Adipocyte (in vitro differentiated cells): ENCODE measurements at places on chromosomes 12 and 14.

DNA sequence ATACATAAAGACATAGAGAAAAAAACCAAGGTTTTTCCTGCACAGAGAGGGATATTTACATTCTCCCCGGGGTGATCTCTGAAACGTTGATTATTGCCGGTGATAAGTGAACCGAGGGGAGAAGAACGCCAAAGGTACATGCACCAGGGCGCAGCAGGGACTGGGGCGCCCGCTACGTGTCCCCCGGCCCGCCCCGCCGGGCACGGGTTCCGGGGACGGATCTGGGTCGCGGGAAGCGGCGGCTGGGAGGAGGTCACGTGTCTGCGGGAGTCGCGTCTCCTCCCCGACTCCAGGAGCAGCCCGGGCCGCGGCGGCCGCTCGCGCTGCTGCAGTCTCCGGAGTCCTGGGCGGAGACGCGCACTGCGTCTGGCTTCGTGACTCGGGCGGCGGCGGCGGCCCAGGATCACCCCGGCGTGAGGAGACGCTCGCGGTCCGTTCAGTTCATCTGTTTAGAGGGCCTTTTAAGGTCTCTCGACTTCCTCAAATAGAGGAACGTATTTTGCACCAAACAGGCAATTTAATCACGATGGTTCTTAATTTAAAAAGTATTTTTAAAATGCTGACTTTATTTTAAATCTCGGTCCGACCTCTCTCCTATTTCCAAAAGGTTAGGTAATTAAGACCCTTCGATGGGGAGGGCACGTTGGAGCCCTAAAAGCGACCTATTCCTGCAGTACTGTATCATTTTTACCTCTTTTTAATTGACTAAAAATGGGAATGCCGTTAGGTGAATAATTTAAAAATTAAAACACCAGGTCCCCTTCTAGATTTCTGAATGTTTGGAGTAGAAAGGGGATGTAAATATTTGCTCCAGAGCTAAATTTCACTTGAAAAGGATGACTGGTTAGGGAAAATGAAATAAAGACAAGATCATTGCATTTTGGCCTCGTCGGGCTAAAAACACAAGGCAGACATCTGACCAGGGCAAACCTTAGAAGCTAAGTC lies 1.8 kb upstream of the BHLHE41 start:
- peak; percentile 96 for DNase-seq

- no peak for DNase-seq
These were observed 34.0 kb downstream of the VCPKMT start for GRCh38 chr14:50082308-50082742.

DNA sequence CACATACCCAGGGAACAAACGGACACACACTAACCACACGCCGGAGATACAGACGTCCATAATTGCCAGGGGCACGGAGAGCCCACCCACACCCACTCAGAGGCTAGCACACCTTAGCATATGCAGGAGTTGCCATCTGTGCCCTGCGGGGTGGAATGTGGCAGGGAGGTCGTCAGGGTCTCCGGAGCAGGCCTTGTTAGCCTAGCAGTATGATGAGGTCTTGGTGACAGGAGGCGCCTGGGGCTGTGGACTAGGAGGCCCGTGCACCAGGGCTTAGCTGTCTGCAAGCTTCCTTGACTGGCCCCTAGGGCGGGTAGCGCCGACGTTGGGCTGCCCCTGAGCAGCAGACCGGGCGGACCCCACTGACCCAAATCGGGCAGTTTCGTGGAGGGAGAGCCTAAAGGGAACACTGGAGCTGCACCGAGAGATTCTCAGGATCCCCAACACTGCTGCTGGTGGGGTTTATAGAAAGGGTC lies 10.0 kb downstream of the STAC3 start:
- peak; percentile 52 for DNase-seq

DNA sequence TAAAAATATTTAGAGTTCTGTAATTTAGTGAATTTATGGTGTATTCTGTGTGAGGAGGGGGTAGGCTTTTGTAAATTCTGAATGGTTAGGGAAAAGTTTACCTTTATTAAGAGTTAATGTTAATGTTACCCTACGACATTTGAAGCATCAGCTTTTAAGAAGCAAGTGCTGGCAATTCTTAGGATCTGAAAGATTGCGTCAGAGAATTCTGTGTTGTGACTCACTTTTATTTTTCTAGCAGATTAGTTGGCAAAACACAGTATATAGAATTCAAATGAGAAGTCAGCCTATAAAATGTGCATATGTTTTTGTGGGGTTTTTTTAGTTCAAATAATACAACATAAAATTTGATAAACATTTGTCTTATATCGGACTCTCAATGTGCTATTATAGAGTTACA lies 97.6 kb downstream of the RAD52 start:
- DNase-seq, result peak; percentile 92

GRCh38 chr14:76377735-76378074 lies 1.8 kb downstream of the ESRRB start:
- no peak for DNase-seq

GRCh38 chr12:54038871-54039414 lies 6.1 kb downstream of the HOXC5 start:
- DNase-seq, result no peak

GRCh38 chr14:93941293-93941910 lies 14.3 kb downstream of the FAM181A start:
- peak; percentile 82 for DNase-seq

DNA sequence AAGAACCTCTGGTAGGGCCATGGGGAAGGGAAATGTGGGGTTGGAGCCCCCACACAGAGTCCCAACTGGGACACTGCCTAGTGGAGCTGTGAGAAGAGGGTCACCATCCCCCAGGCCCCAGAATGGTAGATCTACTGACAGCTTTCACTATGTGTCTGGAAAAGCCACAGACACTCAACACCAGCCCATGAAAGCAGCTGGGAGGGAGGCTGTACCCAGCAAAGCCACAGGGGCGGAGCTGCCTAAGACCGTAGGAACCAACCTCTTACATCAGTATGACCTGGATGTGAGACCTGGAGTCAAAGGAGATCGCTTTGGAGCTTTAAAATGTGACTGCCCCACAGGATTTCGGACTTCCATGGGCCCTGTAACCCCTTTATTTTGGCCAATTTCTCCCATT lies 97.8 kb downstream of the HMGA2 start:
- no peak for DNase-seq

DNA sequence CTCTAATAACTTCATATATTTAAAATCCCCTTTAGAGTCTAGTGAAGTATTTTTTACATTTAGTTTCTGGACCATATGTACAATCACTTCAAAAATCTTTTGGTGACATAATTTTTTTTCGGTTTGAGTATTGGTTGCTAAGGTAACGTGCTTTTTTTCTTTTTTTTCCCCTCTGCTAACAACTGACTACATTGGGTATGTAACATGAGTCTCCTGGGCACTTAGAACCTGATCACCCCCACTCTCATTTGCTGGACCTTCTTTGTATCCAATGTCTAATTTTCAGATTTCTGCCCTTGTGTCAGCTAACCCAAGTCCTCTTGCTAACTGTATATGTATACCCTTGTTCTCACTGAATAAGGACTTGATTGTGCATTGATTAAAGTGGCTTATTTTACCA lies 592.9 kb upstream of the FLRT2 start:
- DNase-seq, result no peak

- DNase-seq, result no peak
These were observed 116.3 kb downstream of the SLC15A4 start for GRCh38 chr12:128707488-128707887.

- DNase-seq, result no peak
These were observed 5.7 kb downstream of the OR10A7 start for GRCh38 chr12:55226523-55226922.

DNA sequence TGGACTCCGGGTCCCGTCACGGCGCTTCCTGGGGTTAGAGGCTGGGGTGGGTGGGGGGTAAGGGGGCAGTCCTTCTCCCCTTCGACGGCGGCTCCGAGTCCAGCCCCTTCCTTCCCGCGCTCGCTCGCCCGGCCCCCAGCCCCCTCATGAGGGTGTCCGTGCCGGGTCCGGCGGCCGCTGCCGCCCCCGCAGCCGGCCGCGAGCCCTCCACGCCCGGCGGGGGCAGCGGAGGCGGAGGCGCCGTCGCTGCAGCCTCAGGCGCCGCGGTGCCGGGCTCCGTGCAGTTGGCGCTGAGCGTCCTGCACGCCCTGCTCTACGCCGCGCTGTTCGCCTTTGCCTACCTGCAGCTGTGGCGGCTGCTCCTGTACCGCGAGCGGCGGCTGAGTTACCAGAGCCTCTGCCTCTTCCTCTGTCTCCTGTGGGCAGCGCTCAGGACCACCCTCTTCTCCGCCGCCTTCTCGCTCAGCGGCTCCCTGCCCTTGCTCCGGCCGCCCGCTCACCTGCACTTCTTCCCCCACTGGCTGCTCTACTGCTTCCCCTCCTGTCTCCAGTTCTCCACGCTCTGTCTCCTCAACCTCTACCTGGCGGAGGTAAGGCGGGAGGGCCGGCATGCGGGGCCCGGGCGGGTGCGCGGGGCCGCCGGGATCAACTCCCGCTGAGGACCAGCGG lies 500 bp downstream of the GPR137C start:
- DNase-seq, result peak; percentile 59

- no peak for DNase-seq
These were observed 132.4 kb upstream of the CNTN1 start for GRCh38 chr12:40559865-40560264.

DNA sequence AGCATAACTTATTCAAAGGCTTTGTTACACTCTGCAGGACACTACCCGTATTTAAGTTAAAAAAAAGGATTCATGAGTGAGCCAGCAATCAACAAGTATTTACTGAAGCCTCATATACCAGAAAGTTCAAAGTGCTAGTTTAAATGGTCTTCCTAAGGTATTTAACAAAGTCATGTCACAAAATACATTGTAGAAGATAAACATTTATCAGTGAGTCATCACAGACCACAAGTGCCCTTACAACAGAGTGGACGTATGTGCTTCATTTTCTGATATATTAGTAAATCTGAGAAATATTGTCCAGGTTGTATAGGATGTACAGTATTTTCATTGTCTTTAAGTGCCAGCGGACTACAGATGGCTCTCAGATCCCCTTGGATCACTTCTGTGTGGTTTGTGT lies 24.2 kb downstream of the FLRT2 start:
- DNase-seq, result no peak

- no peak for DNase-seq
These were observed 79.0 kb downstream of the GAS2L3 start for GRCh38 chr12:100652488-100652887.

DNA sequence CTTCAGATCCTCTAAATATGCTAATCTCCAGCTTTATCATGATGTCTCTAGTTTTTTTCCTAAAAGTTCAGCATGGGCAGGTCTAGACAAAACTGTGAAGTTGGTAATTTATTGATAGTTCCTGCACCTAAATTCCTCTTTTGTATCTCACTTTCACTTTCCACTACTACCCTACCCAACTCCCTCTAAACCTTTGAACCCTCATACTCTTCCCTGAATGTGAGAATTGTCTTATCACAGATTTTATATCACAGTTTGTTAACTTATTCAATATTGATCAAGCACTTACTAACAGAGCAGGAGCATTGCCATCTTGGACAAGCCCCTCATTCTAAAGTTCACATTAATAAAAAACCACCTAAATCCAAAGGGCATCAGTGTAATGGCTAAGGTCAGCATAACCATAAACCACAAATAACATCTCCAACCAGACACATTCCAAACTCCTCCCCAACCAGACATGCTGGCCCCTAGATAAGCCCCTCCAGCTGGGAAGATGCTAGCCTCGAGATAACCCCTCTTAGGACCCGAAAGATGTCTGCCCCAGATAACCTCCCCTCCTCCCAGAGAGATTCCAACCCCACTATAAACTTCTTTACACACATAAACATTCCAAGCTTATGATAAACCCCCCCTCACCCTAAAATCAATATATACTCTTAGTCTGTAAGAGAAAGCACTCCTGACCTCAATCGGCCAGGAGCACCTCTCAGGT lies 78.7 kb downstream of the FSCB start:
- DNase-seq, result no peak

DNA sequence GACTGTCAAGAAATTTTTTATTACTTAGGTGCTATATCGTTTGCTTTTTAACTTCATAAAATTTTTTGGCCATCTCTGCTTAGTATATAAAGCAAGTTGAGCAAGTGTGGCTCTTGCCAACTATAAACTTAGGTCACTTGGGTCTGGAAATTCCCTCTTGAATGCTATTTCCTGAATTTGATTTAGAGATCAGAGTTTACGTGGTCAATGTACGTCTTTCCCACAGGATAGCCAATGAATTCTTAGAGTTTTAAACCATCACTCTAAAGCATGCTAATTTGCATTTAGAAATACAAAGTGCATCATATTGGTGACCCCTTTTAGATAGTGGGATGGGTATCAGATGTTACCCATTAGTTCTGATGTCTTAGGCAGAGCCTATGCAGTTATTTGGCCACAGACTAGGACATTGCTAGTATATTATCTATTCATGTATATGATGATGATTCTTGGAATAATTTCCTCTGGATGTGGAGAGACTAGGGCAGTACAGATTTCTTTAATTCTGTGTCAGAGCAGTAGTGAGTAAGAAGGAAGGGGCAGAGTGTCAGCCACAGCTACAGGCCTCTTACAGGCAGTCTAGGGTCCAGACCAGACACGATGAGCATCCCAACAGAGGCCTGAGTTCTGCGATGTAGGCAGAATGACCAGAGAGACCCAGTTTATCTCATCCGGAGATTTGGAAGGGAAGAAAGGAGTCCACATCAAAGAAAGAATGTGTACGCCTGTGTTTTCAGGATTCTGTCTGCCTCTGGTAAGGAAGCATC lies 30.3 kb downstream of the SCN8A start:
- DNase-seq, result no peak

DNA sequence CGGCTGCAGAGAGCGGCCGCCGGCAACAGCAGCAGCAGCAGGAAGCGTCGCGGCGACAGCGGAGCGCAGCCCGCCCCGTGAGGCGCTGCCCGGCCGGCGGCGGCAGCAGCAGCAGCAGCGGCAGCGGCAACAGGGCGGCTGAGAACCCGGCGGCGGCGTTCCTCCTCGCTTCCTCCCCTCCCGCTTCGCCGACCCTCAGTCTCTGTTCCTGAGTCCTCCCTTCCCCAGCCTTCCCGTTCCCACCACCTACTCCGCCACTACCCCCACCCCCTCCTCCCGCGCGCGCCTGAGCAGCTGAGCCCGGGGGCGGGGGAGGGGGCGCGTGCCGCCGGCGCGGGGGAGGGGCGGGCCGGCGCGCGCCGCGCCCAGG lies 310 bp downstream of the BICDL1 start:
- DNase-seq, result no peak

DNA sequence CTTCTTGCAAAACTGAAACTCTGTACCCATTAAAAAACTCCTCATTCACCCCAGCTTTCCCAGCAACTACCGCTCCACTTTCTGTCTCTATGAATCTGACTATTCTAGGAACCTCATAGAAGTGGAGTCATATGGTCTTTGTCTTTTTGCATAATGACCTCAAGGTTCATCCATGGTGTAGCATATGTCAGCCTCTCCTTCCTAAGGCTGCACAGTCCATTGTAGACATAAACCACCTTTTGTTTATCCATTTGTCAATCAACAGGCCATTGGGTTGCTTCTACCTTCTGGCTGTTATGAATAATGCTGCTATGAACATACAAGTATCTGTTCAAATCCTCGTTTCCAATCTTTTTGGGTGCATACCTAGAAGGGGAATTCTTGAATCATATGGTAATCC lies 21.1 kb downstream of the NT5DC3 start:
- DNase-seq, result no peak
